NCI-H774 (cell line): ENCODE measurements at places on chromosomes 2 and 18.
A peak's percentile ranks its signal among the peaks of the same experiment; 100 is the strongest.

DNA sequence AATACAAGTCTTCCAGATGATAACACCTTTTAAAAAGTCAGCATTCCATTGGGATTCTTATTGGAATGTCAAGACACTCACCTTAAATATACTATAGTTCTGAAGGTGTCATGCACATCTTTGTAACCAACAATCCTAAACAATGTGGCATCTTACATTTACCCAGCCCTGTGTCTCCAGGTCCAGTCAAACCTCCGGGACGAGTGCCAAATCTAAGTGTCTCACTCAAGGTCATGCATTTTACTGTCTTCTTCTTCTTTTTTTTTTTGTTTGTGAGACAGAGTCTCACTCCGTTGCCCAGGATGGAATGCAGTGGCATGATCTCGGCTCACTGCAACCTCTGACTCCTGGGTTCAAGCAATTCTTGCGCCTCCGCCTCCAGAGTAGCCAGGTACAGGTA lies 206.9 kb upstream of the FAM98A start:
- no peak for DNase-seq

DNA sequence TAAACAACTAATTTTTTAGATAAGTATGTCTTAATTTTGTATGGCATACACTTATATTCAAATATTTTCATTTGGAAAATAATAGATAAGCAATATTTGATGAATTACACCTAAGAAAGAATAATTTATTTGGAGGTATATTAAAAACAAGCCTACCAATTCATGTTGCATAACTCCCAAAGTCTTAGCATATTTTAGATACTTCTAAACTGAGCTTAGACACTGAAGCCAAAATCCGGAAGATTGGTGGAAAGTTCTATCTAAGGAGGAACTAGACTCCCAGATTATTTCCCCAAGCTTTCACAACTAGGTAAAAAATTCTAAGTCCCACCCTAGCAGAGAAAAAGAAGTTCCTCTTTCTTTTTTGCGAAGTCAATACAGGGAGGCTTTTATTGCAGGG lies 221.0 kb upstream of the MMADHC start:
- no peak for DNase-seq

- DNase-seq = peak; percentile 70
Observed at GRCh38 chr2:110748489-110748867, 16.1 kb downstream of the ACOXL start.

DNA sequence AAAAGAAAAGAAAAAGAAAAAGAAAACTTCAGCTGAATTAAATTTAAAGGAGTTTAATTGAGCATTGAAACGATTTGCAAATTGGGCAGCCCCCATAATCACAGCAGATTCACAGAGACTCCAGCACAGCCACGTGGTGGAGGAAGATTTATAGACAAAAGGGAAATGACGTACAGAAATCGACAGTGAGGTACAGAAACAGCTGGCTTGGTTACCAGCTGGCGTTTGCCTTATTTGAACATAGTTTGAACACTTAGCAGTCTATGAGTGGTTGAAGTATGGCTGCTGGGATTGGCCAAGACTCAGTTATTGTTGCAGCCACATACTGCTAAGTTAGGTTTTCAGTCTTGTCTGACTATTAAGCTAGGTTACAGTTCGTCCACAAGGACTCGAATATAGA lies 312.2 kb upstream of the SLC14A2 start:
- DNase-seq = no peak

DNA sequence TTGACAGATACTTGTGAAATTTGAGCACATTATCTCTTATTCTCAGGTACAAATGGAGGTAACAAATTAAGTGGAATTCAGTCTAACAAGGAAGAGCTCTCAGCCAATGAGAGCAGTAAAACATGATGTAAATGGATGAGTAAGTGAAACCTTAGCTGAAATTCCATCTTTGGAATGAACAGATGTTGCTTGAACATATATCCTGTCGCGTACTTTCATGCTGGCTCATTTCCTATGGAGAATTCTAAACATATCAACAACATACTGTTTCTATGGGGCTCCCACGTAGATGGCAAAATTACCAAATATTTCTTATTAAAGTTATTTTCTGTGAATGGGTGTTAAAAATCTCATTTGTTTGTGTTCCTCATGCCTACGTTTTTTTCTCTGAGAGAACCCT lies 256.3 kb upstream of the LINC00305 start:
- DNase-seq = no peak

DNA sequence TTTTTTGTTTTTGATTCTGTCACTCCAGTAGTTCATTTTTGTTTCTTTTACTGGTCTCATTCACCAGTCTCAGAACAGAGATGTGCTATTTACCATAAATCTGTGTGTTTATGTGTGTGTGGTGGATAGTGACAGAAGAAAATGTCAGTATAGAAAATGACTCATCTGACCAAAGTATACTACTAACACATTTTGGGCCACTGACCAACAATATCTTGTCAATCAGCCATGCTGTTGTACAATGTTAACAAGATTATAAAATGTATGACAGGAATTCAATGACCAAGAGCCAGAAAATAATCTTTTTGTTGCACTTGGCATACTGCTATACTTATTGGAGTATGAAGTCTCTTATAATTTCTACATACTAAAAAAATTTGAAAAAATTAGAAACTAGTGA lies 1081.4 kb upstream of the NRXN1 start:
- DNase-seq = no peak

DNA sequence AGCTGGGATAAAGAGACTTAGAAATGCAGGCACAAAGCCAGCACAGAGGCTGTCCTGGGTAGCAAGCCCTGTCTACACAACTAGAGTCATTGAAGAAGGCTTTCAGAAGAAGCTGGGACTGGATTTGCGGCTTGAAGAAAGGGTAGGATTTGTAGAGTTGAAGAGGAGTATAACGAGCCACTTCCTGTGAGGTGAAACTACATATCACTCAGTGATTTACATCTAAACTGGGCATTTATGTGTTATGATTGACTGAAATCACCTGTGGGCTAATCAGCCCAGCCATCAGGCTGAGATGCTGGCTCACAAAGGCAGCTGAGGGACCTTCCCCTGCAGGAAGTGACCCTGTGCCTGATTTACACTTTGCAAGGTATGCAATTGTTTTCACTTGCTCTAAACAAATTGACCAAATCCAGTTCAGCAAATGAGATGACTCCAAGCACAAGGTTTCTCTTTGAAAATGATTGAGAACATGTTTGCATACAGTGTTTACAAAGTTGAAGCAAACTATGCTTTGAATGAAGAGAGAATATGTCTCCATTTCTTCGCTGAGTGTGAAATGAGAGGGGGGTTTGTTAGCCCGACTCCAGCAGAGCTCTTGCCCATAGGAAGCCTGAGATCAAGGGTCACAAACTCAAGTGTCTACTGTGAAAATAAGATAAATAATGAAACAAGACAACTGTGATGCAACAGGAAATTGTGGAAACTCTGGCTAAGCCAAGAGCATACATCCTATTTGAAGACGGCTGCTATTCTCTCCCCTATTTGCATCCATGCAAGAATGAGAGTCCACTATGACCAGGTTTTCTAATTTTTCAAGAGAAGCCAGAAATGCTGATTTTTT lies 69.3 kb upstream of the HK2 start:
- peak; percentile 50 for DNase-seq

- DNase-seq = no peak
Observed at GRCh38 chr2:15919716-15920434, 20.5 kb upstream of the MYCN start.

DNA sequence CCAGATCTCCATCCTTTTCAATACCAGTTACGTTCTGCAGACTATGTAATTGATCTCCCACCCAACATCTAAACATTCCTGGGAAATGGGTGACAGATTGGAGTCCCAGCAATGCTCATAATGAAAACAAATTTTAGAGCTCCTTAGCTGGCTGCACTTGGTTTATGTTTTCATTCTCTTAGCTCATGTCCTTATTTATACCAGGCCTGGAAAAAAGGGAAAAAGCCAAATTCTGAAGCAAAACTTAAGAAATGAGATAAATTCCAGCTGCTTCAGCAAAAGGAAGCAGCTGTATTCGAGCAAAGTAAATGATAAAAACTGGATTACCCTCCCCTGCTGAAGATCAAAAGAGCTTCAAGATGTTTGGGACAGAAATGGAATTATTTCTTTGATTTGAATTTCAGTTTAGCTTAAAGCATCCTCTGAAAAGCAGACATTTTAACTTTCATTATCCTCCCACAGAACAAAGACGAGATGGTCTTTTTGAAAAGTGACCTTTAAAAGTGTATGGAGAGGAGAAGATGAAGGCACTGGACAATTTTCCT lies 196.5 kb upstream of the THUMPD2 start:
- DNase-seq = no peak

- no peak for DNase-seq
Observed at GRCh38 chr2:27212626-27213471, 781 bp upstream of the SLC5A6 start.

DNA sequence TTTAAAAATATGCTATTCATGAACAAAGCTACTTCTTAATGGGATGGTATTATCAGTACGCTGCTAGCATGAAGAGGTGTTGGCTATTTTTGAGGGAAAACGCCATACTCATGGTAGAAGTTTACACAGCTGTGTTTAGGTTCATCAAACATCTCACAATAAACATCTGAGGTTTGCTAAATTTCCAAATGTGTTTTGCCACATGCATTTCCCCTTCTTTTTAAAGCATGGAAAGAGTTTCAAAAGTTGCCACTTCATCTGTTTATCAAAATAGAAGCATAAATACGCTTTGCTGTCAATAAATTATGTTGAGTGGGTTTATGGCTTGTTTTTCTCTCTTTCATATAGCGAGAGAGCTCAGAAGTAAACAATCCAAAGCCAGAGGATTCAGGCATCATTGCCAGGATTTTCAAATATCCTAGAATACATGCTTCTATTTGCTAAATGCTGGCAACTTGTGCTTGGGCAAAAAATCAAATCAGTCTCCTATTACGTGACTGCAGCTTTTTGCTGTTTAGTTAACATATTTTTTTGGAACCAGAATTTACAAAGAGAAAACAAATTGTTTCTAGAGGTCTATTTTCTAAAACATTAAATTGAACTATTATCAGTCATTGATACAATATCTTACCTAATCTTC lies 1919.9 kb upstream of the LRRTM1 start:
- peak; percentile 7 for DNase-seq

GRCh38 chr2:42127425-42128424 lies 41.4 kb upstream of the EML4 start:
- DNase-seq = no peak

DNA sequence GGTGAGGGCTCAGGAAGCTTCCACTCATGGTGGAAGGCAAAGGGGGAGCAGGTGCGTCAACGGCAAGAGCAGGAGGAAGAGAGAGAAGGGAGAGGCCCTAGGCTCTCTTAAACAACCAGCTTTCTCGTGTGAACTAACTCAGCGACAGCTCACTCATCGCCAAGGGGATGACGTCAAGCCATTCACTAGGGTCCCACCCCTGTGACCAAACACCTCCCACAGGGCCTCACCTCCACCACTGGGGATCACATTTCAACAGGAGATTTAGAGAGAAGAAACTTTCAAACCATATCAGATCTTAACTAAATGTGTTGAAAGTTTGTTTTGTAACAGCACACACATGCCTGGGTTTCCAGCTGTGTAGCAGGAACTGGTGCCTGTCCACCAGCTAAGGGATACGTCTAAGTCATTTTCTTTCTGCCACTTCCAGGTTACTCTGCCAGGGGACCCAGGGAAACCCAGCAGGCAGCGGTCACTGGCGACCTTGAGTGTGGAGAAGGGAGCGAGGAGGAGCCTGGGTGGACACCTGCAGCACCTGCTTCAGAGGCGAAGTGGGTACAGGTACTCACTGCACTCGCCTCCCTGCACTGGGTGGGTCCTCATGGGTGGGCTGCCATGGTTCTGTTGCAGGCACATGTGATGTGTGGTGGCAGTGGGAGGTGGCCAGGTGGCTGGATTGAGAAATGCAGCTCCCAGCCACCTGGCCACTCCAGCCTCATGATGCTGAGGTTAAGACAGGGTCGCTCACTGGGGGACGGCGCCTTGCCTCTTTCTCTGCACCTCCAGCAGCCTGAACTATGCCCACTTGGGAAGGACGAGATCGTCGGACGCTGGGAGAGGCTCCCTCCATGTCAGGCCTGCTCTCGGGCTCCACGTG lies 8.4 kb upstream of the GPC1 start:
- DNase-seq = no peak

DNA sequence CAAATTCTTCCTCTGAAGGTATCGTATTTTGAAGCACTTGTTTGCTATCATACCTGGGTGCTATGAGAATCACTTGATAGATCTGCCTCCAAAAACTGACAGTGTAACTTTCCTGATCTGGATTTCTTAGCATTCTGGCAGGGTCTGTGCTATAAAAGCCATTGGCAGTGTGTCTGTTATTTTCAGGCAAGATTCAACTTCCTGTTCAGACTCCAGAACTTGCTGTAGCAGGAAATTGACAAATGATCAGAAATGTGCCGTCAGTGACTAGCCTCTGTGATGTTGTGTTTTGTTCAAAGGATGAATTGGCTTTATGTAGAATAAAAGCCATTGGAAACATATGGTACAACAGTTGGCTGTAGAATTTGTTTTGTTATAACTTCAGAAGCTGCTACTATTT lies 273.3 kb downstream of the PTPRM start:
- DNase-seq = no peak

DNA sequence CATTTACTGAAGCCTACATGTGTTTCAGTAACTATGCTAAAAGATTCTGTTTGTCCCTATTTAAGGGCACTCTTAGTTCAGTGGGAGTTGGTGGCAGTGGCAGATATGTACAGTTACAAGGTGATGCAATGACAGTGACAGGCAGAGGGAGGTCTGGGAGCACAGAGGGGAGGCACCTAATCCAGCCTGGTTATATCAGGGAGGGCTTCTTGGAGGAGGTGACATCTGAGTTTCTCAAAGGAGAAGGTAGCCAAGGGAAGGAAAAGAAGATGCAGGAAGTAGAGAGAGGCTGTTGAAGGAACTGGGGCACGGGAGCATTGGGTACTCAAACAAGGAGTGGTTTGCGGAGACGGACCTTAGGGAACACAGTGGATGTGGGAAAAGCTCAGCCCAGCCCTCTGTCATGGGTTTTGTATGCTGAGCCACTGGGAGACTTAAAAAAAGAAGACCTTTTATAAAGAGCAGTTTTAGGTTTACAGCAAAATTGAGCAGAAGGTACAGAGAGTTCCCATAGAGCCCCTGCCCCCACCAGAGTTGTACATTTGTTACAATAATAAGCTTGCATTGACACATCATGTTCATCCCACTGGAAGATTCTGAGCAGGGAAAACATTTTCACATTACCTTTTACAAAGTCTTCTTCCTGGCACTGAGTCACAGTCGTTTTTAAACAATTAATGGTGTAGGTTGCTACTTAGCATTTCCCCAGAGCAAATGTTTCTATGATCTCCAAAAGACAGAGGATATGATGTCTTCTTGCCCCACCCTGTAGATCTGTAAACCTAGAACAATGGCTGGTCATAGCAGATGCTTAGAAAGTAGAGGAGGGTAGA lies 83.0 kb upstream of the TAF1B start:
- DNase-seq = no peak

GRCh38 chr2:25649786-25650185 lies 23.6 kb downstream of the DTNB start:
- no peak for DNase-seq

GRCh38 chr2:132873738-132874137 lies 203.7 kb upstream of the LYPD1 start:
- DNase-seq = no peak

- no peak for DNase-seq
Observed at GRCh38 chr2:190698895-190699294, 50.0 kb downstream of the NAB1 start.
